ENCODE measurements at places on chromosomes 16 and 17.

DNA sequence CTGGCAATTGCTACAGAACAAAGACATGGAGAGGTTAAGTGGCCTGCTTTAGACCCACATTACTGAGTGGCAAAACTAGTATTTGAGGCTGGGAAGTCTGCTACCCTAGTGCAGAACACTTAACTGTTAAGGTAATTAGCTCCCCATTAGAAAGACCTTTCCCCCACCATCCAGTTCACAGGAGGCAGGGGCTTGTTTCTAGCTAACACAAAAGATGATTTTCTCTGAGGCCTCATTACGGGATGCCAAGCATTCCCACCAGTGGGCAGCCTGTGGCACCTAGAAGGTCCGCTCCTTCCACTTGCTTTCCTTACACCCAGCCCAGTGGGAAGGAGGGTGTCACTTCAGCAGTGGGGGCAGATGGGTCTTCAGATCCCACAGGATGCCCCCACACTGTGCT lies 99.1 kb downstream of the RBFOX1 start:
- no peak for DNase-seq

- no peak for DNase-seq
Measured at GRCh38 chr16:84807776-84808175, 12.0 kb upstream of the CRISPLD2 start.

DNA sequence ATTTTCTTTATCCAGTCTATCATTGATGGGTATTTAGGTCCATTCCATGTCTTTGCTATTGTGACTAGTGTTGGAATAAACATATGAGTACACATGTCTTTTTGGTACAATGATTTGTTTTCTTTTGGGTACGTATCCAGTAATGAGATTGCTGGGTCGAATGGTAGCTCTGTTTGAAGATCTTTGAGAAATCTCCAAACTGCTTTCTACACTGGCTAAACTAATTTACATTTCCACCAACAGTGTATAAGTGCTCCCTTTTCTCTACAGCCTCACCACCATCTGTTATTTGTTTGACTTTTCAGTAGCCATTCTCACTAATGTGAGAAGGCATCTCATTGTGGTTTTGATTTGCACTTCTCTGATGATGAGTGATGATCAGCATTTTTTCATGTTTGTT lies 103.7 kb downstream of the GOSR1 start:
- no peak for DNase-seq

DNA sequence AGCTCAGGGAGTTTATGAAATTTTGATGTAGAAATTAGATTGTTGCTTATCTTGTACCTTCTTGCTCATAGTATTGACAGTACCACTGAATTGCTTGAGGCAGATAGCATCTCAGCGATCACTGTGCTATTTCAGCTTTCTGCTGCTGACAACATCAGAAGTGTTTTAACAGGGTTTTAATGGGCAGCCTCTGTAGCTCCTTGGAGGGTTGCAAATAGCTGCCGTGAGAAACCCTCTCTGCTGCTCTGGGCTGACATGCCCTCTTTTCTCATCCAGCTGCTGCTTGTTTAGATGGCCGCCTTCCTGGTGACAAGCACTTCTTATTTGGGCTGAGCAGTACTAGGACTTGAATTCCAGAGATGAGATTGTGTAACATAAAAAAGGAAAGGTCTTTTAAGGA lies 180.2 kb upstream of the TBX2 start:
- no peak for DNase-seq

DNA sequence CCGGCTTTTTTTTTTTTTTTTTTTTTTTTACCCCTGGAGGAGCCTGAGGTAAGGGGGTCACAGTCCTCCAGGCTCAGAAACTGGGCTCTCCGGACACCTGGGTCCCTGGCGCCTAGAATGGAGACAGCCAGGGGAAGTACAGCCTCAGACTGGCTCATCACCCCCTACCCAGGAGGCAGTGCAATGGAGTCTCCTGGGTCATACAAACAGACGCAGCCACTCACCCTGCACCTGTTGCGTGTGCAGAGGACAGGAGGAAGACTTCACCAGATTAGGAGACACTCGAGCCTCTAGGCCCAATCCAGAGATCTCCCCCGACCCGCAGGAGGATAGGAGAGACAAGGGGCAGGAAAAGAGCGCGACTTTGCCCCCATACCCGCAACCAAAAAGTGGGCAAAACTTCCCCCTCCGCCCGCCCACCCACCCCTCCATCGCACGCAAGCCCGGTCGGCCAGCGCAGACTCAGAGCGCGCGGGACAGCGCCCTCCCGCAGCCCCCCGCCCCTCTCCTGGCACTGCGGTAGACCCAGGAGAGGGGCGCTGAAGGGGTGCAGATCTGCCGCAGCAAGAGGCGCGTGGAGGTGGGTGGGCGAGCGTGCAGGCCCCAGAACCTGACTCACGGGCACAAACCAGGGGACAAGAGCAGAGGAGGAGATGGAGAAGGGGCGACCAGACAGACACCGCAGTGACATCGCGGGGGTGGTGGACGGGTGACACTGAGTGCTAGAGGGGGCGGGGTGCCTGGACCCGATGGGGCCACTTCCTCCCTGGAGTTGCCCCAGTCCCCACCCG lies 900 bp downstream of the HAP1 start:
- no peak for DNase-seq

GRCh38 chr17:35051579-35052240 lies 11.8 kb downstream of the RFFL start:
- no peak for DNase-seq

- DNase-seq, result no peak
Measured at GRCh38 chr17:34624767-34625383, 45.5 kb downstream of the TMEM132E start.

DNA sequence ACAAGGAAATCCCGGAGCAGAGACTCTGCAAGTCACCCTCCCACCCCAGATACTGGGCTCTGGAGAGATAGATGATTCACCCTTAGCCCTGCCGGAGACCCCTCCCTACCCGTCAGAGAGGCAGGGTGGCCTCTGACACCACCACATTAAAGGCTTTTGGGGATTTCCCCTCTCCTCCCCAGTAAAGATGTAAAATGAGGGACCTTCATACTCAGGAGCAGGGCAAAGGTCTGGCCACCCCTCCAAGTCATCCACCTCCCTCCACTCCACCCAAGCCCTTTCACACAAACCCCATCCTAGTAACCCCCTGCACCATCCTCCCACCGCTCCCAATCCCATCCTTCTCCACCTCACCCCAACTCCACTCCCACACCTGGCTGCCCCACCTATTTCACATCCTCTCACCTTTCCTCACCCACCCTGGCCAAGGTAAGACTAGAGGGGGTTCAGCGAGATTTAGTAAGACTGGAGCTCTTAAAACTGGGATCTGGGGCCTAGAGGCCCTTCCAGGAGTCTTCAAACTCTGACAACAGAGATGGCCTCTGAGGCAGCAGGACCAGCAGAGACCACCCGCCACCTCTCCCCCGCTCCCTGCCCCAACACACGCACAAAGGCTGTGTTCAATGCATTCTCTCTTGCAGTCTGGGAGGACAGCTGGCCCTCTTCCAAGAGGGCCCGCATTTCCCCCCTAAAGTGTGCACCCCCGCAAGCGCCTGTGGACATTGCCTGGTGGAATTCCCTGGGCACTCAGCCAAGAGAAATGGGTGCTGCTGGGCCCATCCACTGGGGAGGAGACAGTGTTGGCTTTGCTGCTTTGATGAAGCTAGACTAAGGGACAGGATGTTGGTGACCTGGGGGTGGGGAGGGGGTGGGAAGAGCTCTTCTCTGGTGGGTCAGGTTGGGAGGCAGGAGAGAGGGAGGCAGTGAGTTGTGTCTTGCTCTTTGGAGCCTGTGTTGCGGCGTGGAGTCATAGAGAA lies 1.1 kb downstream of the ABAT start:
- DNase-seq, result no peak

GRCh38 chr16:26475596-26475995 lies 591.1 kb upstream of the C16orf82 start:
- DNase-seq, result no peak

- no peak for DNase-seq
Measured at GRCh38 chr16:66474750-66475199, 47.7 kb downstream of the BEAN1 start.

- DNase-seq, result no peak
Measured at GRCh38 chr17:40432864-40433528, 10.3 kb upstream of the IGFBP4 start.

DNA sequence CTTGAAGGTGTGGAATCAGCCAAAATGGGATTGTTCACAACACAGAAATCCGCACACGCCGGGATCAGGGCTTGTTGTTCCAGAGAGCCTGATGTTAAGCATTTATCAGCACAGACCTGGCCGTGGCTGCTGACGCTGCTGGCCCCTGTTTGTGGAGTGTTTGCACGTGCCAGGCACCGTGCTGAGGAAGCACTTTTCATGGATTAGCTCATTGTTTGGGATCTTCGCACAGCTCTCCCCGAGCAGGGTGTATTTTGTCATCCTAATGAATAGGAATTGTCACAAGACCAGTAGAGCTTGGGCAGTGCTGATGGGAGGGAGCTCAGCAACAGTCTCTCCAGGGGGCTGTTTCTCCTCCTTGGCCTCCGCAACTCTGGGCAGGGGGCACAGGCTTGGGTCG lies 160.4 kb upstream of the PLCG2 start:
- DNase-seq, result no peak

DNA sequence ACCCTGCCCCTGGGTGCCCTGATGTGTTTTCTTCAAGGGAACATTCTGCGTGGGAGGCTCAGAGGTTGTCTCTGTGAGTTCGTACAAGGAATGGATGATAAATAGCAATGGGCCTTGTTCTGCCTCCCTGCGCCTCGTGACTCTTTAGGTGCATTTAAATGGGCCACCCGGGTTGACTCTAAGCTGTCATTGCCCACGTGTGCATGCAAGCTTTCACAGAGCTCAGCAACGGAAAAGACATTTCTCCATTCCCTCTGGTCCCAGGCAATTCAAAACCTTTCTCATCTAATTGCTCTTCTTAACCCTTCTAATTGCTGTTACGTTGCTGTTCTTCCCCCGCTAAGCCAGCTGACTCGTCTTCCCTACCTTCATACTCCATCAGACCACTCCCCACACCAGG lies 71.5 kb upstream of the SDK2 start:
- DNase-seq, result no peak

DNA sequence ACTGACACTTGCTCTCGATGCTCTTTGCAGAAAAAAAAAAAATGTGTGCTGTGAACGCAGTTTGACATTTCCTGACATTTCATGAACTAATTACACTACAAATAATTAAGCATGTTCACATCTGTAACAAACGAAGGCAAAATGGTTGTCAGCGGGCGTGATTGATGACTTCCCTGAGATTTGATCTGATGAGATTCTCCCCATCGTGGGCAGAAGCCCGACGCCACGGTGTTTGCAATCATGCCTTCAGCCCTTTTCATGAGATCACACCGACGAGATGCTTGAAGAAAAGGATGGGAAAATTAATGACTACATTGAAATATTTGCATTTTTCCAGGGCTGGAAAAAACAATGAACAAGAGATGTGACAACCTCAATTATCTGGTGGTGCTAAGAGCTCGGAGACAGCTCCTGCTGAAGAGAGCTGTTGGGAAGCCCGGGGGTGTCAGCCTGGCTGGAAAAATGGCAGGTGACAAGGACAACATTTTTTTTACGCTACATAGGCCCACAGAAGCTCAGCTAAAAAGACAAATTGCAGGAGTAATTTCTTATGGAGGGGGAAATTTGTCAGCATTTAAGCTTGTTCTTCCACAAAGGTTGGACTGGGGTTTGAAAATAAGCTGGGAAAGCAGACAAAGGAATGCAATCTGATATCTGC lies 259.4 kb upstream of the IRX3 start:
- DNase-seq, result no peak

DNA sequence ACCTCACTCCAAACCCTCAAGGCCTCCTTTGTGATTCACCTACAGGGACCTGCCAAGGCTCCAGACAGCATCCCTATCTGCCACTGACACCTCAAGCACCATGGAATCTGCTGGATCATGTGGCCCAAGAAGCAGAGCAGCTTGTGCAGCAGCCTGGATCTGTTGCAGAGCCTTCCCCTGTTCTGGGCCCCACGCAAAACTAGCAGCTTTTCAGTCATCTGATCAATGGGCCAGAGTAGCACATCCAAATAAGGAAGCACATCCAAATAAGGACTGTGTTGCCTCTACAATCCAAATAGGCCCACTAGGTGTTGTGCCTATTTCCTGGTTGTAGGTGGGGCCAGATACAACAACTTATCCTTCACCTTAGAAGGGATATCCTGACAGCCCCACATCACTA lies 97.1 kb upstream of the GNAO1 start:
- no peak for DNase-seq

GRCh38 chr17:45382226-45382625 lies 50.4 kb downstream of the ARHGAP27 start:
- DNase-seq, result peak; percentile 15

GRCh38 chr16:525520-526180 lies 1.9 kb upstream of the CAPN15 start:
- peak; percentile 92 for DNase-seq

DNA sequence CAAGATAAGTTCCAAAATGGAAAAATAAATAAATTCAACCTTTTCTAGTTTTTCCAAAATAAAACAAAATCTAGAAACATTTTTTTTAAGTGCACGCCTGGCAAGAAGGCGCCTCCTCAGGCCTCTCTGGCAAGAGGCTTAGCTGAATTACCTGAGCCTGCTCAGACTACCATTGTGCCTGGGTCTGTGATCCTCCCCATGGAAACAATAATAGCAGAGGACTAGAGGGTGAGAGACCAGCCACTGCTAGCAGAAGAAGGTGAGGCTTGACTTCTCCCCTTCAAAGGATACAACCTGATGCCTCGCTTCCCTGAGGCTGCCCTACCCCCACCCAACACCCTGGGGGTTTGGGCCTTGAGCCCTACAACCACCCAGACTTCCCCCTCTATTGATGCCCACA lies 14.8 kb downstream of the TERB1 start:
- no peak for DNase-seq

DNA sequence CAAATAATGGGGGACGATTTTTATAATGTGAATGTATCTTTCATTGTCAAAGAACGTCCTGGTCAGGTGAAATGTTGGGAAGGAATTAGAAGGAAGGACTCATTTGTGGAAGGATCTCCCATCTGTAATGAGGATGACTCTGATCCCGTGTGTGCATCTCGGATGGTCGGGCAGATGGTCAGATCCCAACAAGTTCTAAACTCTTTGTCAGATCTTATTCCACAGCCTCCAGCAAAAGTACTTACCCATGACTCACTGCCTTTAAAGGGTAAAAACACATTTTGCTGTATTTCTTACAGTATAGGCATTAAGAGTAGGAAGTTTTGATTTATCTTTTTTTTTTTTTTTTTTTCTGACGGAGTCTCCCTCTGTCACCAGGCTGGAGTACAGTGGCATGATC lies 539 bp upstream of the KRTAP4-8 start:
- DNase-seq, result peak; percentile 17
